ENCODE measurements at places on chromosomes 3 and 15.
A peak's percentile ranks its signal among the peaks of the same experiment; 100 is the strongest.

- no peak for DNase-seq
Measured at GRCh38 chr3:155334914-155335723, 41.6 kb upstream of the STRIT1 start.

- DNase-seq = no peak
Measured at GRCh38 chr3:182848906-182849305, 55.6 kb downstream of the ATP11B start.

DNA sequence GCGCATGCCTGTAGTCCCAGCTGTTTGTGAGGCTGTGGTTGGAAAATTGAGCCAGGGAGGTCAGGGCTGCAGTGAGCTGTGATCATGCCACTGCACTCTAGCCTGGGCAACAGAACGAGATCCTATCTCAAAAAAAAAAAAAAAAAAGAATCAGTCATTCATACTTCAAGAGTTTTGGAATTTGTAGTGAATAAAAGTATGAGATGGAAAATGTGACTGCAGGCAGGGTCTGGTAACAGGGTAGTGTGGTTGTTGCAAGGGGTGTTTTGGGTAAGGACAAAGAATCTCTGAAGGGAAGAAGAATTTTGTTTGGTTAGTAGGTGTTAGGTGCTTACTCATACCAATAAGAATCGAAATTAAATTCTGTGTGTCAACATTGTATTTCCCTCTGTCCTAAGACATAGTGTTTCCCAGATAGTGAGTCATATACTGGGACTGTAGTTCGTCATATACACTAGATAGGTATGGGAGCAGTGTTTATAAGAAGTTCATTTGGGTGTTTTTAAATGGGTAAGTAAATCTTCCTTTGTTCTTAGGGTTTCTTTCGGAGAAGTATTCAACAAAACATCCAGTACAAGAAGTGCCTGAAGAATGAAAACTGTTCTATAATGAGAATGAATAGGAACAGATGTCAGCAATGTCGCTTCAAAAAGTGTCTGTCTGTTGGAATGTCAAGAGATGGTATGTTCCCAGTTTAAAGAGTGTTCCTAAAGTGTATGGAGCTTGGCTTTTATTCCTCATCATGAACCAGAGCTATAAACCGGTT is 14.2 kb downstream of the NR1D2 start:
- DNase-seq = no peak

DNA sequence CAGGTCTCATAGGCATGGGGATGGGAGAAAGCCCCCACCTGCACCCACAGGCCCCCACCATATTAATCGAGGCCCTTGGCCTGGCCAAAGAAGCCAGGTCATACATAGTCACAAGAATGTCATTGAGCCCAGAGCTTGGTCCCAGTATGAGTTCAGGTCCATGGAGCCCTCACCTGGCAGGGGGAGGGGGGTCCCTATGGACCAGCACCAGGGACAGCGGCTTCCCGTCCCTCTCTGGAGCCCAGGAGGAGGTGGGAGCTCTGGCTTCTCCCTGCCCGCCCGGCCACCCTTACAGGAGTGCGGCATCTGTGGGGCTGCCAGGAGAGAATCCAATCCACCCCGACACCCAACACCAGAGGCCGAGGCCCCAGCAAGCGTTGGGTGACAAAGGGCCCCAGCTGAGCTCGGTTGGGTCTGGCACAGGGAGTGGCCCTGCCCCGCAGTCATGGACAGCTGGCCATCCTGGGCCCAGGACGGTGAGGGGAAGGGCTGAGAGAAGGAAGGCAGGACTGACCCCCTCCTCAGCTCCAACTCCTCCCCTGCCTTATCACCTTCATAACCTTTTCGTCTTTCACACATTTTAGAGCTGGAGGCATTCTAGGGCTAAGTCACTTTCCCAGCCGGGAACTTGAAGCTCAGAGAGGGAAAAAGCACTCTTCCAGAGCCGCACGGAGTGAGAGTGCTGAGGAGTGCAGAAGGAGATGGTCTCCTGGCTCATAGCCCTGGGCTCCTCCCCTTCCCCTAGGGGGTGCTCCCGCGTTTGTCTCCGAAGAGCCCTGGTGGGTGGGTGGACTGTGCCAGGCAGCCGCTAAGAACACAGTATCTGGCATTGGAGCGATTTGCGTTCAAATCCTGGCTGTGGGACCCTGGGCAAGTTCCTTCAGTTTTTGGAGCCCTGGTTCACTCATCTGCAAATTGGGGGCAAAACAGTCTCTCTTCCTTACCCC is 54.6 kb downstream of the ATP2B2 start:
- no peak for DNase-seq

- DNase-seq = peak; percentile 65
Measured at GRCh38 chr15:68187559-68187958, 17.6 kb downstream of the CALML4 start.

DNA sequence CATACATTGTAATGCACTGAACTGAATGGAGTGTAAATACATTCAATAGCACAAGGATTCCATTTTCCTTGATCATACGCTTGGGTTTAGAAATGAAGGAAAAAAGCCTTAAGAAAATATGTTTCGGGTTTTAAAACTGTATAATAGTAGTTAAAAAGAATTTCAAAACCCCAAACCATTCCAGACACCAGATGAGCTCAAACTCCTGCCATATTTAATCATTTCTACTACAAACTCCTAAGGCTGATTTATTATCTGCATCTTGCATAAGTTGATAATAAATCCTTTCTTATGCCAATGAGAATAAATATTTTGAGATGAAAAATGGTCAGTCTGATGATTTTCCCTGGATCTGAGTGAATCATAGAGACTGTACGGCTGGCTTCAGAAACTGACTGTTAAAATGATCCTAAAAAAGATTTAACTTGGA is 51.0 kb downstream of the NR1D2 start:
- DNase-seq = no peak

GRCh38 chr3:177420651-177421480 is 223.6 kb upstream of the TBL1XR1 start:
- no peak for DNase-seq

DNA sequence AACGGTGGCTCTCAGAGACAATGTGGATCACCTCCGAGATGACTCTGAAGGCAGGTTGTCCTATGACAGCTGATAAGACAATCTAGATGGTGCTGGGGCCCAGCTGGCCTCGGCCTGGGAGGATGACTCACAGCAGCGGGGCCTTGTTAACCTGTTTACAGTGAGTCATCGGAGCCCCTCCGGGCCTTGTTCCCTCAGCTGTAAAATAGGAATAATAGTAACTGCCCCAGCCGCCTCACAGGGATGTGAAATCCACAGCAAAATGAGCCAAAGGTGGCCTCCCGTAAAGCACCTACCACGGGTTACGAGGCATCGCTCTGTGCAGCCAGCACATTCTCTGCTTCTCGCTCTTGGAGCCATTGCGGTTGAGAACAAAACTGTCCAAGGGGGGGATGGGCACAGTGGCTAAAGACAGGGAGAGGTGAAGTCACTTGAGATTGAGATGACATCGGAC is 88.6 kb upstream of the RASGRF1 start:
- DNase-seq = no peak

DNA sequence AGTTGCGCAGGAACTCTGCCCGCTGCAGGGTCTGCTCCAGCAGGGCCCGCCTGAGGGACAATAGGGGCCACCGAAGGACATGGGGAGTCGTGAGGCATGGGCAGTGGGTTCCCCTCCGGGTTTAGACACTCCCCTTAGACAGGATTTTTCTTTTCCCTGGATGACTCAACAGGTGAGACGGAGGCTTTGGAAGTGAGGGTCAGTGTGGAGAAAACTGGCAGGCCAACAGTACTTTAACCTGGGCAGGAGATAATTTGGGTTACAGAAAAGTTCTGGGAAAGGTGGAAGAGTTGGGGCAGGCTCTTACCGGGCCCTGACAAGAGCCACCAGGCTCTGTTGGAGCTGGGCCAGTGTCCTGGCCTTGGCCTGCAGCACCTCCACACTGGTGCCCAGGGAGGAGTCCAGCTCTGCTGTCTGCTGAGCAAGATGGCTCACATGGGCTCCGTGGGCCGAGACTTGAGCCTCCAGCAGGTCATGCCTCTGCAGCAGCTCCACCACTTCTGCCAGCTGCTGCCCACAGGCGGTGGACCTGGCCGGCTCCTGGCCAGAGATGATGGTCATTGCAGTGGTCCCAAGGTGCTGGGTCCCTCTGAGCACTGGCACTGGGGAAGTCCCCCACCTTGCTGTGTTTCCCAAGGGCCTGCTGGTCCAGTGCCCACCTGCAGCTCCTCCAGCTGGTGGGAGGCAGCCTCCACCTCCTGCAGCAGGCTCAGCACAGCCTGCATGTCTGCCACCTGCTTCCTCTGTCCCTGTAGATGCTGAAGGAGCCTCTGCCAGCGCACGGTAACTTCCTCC is 11.0 kb downstream of the SPTBN5 start:
- DNase-seq = no peak

DNA sequence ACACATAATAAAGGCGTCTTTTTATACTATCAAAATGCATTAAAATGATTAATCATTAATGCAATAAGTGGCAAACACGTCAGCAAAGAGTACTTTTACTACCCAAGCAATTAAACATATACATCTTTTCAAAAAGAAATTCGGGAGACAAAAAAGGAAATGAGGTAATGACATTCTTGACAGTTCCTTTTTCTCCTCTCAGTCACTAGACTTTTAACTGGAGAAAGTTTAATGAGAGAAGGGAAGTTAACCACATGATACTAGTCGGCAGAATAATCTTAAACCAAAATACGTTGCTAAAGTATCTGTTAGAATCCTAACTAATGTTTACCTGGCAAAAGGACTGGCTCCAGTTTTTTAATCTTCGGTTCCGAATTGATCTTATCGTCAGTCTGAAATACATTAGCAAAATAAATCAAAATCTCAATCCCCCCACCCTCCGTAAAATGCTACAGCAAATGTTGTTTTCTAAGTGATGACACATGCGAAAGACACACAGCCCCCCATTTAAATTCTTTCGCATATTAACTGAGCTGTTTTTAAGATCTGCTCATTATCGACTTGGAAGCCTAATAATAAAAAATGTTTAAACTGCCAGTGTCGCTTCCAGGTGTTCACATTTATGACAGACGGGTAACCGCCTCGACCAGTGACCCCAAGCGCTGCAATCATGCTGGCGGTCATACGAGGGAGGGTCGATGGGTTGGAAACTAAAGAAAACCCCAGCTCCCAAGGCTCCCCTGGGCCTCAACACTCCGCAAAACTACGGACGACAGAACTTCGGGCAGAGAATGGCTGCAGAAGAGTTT is 778 bp downstream of the MTMR10 start:
- DNase-seq = no peak

DNA sequence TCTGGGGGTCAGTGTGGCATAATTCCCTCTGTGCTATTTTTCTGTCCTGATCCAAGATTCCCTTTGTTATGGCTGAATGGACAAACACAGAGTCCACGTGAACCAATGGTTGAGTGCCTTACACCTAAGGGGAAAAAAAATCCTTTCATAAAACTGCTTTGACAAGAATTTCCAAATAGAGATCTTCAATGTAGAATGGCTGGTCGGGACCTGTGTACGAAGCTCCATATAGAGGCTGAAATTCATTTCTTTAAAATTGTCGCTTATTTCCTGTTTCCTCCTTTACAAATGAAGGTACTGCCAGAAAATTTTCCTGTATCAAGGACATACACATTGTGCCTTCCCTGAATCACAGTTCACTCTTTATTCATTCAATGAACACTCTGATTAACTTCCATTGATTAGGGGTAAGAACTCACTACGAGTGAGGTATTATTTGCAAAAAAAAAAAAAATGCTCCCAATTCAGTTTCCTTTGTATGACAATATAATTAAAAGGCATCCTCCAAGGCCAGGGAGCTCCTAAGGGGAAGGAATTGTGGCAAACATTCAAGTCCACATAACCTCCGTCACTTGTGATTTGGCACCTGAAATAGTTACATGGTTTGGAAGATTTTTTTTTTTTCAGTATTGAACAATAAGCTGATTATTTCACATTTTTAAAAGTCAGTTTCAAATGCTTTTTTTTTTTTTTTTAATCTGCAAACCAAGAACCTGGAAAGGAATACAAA is 293.8 kb downstream of the MEX3B start:
- DNase-seq = no peak

GRCh38 chr15:79025802-79026201 is 64.8 kb downstream of the RASGRF1 start:
- no peak for DNase-seq

DNA sequence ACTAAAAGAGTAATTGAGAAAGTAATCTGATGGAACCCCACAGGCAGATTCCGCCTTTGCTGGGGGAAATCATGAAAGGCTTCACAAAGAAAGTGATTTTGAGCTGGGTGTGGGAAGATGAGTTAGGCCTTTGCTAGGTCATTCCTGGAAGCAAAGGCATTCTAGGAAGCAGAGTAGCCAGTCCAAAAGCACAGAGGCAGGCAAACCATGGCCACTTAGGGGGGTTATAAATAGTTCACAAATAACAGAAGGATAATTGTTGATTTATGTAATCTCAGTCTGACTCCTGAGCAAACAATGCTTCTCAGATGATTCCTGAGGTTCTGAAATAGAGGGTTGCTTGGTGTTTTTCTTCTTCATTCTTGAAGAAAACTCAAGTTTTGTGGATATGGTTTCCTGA is 576.3 kb downstream of the NTRK3 start:
- no peak for DNase-seq

- DNase-seq = no peak
Measured at GRCh38 chr3:134114726-134115125, 85.0 kb upstream of the SLCO2A1 start.

DNA sequence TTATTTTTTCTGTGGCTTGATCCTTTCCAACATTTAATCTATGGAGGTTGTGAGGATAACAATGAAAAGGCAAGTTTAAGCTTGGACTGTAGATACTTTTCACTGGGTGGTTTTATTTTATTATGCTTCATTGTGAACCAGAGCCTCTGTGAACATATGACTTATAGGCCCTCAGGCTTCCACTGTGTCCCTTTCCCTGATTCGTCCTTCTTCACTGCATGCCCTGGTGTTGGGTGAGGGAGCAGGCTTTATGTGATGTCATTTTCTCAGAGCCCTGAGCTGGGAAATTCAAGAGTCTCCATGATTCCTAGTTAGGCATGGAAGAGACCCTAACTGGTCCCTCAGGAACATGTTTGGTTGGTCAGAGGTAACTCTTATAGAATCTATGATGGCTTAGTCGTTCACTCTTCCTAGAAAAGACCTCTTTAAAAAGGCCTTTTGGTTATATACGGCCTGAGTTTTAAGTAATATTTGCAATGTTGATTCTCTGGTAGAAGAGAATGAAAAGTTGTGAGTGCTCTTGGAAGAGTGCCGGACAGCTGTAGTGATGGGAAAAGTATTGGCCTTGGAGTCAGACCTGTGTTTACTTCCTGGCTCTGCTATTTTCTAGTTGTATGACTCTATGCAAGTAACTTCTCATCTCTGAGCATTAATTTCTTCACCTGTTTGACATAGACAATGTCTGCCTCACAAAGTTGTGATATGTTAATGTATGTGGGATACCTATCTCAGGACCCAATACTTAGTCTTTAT is 168.4 kb downstream of the LPP start:
- DNase-seq = no peak

DNA sequence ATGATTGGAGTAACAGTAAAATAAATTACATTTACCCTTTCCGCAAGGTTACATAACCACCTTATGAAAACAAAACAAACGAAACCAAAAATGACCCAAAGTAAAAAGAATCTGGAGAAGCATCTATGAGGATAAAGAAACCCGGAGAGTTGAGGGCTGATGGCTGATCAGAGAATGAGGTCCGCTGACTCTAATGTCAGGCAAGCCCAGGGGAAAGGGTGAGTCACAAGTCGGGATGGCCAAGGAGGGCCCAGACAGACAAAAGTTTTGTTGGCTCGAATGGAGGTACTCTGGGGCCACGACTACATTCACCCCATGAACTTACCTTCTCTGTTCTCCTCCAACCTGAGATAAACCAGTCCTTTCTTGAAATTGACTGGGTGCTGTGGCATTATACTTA is 95.7 kb downstream of the RORA start:
- no peak for DNase-seq

GRCh38 chr3:182190056-182190455 is 478.3 kb downstream of the SOX2 start:
- DNase-seq = no peak

Measured in NCI-H2081 treated with DMSO at 0.1 percent for 48 hours (cell line).